Stimulated activated CD4-positive, alpha-beta T cell treated with anti-CD3 and anti-CD28 coated beads, Interleukin-2, amount 100 ng/mL, for 24 hours (primary cell): ENCODE measurements at places on chromosomes 3 and 15.

- DNase-seq = no peak
Measured at GRCh38 chr3:117920253-117920898, 1114.3 kb downstream of the IGSF11 start.

DNA sequence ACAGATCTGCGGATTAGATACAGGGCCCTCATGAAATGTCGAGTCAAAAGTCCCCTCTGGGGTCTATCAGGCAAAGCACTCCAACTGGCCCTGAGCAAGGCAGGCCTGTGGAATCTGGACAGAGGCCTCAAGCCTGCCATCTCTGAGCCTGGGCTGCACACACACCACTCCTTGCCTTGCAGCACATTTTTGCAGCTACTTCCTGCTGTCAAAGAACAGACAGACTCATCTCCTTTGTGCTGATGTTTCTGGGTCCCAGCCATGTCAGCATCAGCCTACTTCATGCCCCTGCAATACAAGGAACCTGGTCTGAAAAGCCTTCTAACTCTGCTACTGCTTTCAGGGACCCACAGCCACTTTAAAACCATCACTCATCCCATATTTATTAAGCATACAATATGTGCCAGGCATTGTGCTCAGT lies 60.6 kb upstream of the IL12A start:
- no peak for DNase-seq

GRCh38 chr3:107681396-107681795 lies 158.6 kb downstream of the BBX start:
- DNase-seq = no peak

DNA sequence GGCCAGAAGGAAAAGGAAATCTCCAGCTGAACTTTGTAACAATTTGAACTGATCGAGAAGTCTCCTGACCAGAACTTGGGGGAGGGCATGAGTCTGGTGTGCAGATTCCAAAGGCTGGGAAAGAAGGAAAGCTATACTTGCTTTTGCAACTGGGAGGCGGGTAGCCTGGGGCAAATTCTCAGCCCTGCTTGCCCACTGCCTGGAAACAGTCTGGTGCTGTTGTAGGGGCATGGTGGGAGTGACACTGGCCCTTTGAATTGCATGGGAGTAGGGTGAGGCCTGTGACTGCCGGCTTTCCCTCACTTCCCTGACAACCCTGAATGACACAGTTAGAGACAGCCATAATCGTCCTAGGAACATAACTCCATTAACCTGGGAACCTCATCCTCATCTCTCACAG lies 114.0 kb upstream of the POU1F1 start:
- DNase-seq = no peak

DNA sequence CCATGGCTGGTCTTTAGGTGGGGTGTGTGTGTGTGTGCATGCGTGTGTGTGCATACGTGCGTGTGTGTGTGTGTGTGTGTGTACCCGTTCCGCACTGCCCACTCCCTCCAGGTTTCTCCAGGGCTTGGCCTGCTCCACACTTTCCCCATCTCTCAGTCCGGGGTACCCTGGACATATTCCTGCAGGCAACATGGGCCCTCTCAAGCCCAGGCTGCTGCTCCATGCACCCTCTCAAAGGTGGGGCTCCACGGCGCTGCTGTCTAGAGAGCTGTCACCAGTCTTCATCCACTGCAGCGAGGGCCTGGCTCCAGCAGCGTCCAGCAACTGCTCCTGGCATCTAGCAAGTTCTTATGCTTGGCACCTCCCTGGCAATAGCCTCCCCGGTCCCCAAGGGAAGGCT lies 86.1 kb downstream of the ATP10A start:
- DNase-seq = no peak

GRCh38 chr15:70974004-70974832 lies 81.6 kb downstream of the LRRC49 start:
- DNase-seq = no peak

DNA sequence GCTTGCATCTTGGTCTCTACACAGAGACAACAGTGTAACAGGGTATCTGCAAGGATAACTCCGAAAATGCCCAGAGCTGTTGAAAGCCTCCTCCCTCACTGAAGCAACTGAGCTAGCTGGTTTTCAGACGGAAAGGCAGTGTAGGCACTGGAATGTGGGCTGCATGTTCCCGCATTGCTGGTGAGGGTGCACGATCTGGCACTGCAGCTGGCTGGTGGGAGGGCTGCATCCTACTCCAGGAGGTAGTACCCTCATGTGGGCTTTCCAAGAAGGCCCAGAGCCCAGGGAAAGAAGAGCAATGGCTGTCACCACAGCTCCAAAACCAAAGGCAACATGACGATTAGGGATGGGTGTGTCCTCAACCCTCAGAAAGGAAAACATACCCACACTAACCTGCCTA lies 28.7 kb upstream of the RPS17 start:
- DNase-seq = no peak

DNA sequence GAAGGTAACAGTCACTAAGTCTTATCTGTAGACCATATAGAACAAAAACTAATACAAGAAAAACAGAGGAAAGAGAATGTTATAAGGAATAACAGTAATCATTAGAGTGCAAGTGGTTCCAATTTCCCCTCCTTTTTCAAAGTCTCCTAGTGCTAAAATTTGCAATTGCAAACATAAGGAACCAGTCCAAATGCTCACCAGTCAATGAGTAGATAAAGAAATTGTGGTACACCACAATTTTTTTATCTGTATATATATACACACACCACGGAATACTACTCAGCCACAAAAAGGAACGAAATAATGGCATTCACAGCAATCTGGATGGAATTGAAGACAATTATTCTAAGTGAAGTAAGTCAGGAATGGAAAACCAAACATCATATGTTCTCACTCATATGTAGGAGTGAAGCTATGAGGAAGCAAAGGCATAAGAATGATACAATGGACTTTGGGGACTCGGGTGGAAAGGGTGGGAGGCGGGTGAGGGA lies 38.9 kb upstream of the RSL24D1 start:
- DNase-seq = no peak

GRCh38 chr15:39730552-39730951 lies 52.1 kb downstream of the FSIP1 start:
- DNase-seq = no peak

DNA sequence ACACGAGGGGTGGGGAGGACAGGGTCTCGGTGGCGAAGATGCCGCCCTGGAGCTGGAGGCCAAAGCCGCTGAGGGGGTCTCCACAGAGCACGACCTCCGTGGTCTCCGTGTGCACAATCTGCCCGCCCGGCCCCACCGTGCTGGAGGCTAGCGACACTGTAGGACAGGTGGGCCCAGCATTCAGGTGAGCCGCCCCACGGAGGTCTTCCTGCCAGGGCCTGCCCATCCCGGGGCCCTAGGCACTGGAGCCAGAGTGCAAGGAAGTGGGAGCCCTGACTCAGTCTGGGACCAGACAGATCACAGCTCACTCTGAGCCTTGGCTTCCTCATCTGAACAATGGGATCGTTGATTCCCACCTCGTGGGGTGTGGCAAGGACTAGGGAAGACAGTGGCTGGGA lies 25.8 kb downstream of the GRIP2 start:
- no peak for DNase-seq

GRCh38 chr3:38968891-38969290 lies 82.9 kb downstream of the SCN11A start:
- DNase-seq = no peak

GRCh38 chr15:66907826-66908743 lies 157.3 kb upstream of the SMAD3 start:
- DNase-seq = no peak

GRCh38 chr3:21729331-21729730 lies 21.7 kb downstream of the ZNF385D start:
- DNase-seq = no peak

- no peak for DNase-seq
Measured at GRCh38 chr15:69132977-69133861, 27.2 kb upstream of the GLCE start.

DNA sequence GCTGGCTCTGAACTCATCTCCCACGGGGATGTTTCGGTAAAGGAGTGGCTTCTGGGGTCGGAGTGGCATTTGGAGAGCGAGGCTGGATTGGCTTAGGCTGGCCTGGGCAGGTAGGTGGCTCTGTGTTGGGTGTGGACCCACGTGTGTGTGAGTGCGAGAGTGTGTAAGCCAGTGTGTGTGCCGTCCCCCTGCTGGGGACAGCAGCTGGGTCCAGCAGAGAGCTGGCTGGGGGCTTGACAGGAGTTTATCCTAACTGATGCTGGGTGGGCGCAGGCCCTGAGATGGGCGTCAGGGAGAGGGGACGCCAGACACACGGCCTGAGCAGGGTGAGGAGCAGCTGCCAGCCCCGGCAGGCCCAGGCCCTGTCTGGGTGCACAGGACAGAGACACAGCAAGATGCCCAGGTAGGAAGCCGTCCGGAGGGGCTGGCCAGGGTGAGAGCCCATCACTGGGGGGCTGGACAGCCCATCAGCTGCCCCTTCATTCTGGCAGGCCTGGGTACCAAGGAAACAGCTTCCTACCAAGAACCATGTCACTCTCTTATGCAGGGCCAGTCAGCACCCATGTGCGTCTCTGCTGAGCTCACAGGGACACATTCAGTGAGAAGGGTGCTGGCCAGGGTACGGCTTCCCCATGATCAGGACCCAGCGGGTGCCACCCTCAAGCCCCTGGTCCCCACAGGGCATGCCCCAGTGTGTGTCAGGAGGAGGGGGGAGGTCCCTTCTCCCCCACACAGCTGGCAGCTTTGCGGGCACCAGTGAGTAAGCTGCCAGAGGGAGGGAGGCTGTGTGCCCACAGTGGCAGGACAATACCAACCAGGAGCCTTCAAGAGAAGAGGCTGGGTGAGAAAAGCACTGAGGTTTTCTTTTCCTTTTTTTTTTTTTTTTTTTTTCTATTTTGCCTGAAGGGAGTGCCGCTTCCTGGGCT lies 1.1 kb downstream of the PAK6 start:
- DNase-seq = no peak

DNA sequence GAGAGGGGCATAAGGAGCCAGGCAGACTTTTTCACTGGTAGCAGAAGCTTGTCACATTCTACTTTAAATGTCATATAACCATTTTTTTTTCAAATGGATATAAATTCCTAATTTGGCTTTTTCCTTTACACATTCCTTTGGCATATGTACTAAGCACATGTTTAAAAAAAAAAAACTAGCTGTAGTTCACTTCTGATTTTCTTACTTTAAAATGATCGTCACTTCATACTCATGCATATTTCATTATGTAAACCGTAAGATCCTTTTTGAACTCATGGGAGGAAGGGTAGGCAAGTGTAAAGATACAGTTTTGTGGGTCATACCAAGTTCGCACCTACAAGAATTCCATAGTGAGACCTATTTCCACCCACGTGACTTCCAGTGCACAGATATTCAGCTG lies 45.1 kb upstream of the BFSP2 start:
- DNase-seq = no peak

DNA sequence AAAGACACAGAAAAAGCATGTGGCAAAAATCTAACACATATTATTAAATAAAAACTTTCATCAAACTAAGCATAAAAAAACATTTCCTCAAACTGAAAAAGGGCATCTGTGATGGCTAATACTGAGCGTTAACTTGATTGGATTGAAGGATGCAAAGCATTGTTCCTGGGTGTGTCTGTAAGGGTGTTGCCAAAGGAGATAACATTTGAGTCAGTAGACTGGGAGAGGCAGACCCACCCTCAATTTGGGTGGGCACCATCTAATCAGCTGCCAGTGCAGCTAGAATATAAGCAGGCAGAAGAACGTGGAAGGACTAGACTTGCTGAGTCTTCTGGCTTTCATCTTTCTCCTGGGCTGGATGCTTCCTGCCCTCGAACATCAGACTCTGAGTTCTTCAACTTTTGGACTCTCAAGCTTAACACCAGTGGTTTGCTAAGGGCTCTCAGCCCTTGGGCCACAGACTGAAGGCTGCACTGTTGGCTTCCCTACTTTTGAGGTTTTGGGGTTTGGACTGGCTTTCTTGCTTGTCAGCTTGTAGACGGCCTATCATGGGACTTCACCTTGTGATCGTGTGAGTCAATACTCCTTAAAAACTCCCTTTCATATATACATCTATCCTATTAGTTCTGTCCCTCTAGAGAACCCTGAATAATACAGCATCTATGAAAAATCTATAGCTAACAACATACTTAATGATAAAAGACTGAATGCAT lies 45.4 kb downstream of the DAZL start:
- DNase-seq = no peak

- DNase-seq = no peak
Measured at GRCh38 chr3:31096661-31097395, 202.4 kb upstream of the GADL1 start.

DNA sequence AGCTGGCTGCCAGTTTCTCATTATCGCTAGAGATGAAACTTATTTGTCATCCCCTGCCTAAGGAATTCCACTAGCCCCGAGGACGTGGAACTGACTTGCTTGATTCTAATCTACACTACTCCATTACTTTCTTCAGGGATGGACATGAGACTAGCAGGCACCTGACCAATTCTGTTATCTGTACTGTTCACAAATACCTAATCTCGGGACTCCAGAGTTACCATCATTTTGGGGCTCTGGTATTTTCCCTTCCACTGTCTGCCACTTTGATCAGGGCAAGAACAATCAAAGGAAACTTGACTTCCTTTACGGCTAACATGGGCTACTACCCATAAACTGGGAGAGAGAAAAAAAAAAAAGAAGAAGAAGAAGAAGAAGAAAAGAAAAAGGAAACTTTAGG lies 27.8 kb downstream of the BMF start:
- no peak for DNase-seq

- DNase-seq = no peak
Measured at GRCh38 chr3:128625409-128625945, 25.1 kb downstream of the RPN1 start.

GRCh38 chr3:129777806-129778205 lies 115.7 kb downstream of the TMCC1 start:
- no peak for DNase-seq

DNA sequence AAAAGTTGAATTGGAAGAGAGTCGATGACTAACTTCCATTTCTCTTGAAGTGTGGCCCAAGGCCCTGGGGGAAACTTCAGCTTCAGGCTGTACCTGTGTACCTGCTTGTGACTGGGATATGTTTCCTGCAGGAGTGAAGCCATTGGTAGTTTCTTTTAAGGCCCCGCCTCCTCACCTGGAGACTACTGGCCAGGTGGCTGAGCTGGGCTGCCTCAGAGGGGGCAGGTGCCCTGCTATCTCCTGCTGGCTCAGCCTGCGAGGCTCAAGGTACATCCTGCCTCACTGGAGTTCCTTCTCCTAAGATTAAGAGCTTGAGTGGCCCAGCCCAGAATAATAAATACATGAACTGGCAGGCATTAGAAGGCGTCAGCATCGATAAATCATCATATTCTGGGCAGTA lies 121.6 kb upstream of the ROPN1 start:
- no peak for DNase-seq

GRCh38 chr15:61390138-61390537 lies 161.0 kb upstream of the RORA start:
- no peak for DNase-seq
